ENCODE measurements at places on chromosomes 3 and 15. TPM values are rescaled to one million over a fixed set of nuclear protein-coding genes. Genes with fewer than 3 reads are reported as not detected.

Gene LRRC31
- total RNA-seq: not detected

Gene AADAC
- 0.77 TPM for total RNA-seq

Gene CCR8
- not detected for total RNA-seq

Gene ANKUB1
- not detected for total RNA-seq

Gene DISP2
- total RNA-seq: 0.26 TPM

Gene SLC51A
- total RNA-seq: not detected
